ENCODE measurements at places on chromosomes 6 and 20. TPM values are rescaled to one million over a fixed set of nuclear protein-coding genes. Genes with fewer than 3 reads are reported as not detected.

The PRSS35 gene
- not detected for polyA plus RNA-seq

The HRH3 gene
- not detected for polyA plus RNA-seq

DNA sequence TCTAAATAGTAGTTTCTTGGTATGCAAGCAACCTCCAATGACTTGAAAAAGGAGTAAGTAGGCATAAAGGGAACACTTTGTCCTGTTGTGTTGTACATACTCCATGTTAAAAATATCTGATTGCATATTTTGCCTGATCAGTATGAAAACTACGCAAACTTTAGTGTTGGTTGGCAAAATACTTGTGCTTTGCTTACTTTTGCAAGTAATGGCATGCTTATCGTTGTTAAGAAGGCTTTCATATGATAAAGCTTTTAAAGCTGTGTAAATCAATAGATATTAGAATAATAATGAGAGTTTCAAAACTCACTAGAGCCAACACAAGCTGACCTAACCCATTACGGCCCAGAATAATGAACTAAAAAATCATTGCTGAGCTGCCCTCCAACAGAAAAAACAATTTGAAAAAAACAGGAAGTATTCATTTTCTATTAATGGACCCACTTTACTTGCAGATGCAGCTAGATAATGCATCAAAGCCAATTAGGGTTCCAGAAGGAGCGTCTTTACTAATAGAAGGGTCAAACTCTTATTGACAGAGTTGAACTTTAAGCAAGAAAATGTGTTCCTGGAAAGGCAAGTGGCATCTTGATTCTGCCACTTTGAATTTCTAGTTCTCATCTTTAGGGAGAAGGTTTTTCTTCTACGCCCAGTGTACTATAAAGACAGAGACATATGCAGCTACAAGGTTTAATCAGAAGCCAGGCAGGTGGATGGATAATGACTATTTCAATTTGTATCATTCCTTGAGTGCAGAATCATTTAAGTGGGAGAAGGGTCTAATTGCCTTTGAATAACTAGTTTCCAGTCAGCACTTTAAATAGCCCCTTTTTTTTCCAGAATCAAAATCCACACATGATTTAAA lies 82.2 kb downstream of the SNAP25 start:
- no peak for DNase-seq

- no peak for DNase-seq
Observed at GRCh38 chr6:44269178-44269920, 901 bp upstream of the TMEM151B start.

Data from naive B cell (primary cell).